ENCODE measurements at places on chromosomes 7 and 10.
A peak's percentile ranks its signal among the peaks of the same experiment; 100 is the strongest.

- H3K27me3 ChIP-seq: no peaks in the 10 kb centered on the region
- no peaks in the 10 kb centered on the region for H3K4me1 ChIP-seq
These were observed 29.0 kb upstream of the KNDC1 start for GRCh38 chr10:133131053-133131452.

DNA sequence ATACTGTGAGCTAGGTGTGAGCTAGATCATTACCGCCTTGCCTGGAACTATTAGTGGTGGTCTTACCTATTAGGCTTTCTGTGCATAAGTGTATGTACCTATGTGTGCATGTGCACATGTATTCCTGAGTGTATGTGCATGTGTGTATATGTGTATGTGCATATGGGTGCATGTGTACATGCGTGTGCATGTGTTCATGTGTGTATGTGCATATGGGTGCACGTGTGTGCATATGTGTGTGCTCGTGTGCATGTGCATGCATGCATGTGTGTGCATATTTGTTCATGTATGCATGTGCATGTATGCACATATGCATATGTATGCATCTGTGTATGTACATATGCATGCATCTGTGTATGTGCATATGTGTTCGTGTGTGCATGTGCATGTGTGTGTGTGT is 508.3 kb upstream of the ADARB2 start:
- peaks cover 2% of the 10 kb centered on the region for H3K27me3 ChIP-seq
- H3K27ac ChIP-seq: no peak overlapping the region
- DNase-seq: no peak
- H3K36me3 ChIP-seq: no peaks in the 10 kb centered on the region

- H3K4me1 ChIP-seq: no peaks in the 10 kb centered on the region
- no peak overlapping the region for H3K27ac ChIP-seq
- H3K27me3 ChIP-seq: peaks cover 6% of the 10 kb centered on the region
- DNase-seq: no peak
These were observed 43.2 kb downstream of the SH2D4B start for GRCh38 chr10:80580638-80581468.

DNA sequence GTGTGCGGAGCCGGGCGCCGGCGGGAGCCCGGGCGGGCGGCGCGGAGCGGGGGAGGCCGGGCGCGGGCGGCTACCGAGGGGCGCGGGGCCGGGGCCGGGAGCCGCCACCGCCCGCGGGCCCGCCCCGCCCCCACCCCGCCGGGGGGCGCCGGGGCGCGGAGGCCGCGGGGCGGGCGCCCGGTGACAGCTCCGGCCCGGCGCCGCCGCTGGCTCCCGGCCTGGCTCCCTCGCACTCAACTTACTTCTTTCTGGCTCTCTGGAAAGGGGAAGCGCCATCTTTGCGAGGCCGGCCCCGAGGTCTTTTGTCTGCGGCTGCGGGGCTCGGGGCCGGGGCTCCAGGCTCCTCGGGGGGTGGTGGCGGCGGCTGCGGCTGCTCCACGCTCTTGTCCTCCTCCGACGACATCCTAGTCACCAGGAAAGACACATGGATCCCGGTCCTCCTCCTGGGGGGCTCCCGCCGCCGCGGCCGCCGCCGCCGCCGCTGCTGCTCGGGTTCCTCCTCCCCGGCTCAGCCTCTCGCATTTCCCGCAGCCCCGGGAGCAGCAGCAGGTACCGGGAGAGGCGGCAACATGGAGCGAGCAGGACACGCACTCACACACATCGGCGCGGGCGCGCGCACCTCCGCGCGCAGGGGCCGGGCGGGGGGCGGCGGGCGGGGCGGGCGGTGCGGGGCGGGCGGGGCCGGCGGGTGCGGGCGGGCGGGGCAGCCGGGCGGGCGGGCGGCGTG is at the start of gene KMT2C:
Gene KMT2C (minus strand): TSS at position 620 of the 727 bp plus-strand sequence. CDS start 217 bp downstream, at position 403.
- H3K4me1 ChIP-seq: peaks cover 10% of the 10 kb centered on the region
- DNase-seq: peak; percentile 54
- no peaks in the 10 kb centered on the region for H3K27me3 ChIP-seq
- peak within 1 kb of the TSS; percentile 81 for H3K27ac ChIP-seq

DNA sequence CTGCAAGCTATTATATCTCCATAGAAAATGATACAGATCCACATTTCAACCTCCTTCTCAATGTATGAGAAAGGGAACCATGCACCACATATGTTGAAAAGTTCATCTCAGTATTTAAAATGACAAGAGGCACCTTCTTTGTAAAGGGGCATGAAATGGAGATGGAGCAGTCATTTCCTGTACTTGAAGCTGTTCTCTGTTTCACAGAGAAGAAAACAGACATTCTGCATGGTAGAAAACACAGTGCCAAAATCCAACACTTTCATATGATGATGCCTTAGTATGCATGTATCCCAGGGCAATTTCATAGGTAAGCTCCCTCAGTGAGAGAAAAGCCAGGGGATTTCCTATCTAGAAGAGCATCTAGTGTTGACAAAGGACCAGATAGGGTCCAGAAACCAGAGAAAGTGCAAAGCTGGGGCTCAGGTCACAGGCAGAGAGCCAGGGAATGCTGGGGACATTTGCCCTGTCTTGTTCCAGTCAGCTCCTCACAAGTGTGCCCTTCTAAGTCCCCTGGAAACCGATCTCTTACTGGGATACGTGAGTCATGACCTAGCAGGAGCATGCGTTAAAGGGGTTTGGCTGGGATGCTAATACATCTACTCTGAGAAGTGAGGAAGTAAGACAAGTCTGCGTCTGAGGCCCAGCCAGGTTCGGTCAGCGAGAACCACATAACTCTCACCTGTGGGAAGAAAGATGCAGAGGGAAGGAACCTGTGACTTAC is 118.7 kb downstream of the ICA1 start:
- no peak overlapping the region for H3K4me3 ChIP-seq
- peaks cover 8% of the 10 kb centered on the region for H3K4me1 ChIP-seq
- no peak for DNase-seq

DNA sequence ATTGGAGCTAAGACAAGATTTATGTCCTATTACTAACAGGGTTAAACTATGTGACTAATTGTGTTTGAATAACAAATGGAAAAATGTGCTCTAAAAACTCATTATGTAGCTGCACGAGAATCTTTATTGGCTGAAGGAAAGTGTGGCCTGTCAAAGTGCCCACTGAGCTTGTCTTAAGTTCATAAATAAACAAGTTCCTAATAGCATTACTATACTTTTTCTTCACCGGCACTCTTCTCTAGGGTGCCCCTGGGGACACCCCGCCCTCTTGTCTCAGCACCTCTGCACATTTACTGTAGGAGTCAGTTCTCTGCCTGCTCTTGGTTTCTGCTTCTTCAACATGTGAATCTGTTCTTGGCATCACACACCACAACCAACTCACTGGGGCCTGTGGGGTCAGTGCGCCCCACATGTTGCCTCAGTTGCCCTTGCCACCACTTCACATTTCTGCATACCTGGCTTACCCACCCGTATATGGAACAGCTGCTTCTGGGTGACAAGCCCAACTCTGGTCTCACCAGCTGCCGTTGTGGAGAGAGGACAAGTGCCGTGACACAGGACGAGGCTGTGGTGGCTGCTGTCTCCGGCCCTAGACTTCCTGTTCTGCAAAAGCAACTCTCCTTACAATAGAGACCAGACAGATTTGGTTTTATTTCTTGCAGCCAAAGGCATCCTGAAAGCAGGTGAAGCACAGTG is 96.3 kb upstream of the DDC start:
- H3K36me3 ChIP-seq: no peaks in the 10 kb centered on the region
- H3K27me3 ChIP-seq: peaks cover 6% of the 10 kb centered on the region
- H3K4me3 ChIP-seq: peak overlapping the region; percentile 32
- H3K27ac ChIP-seq: peak overlapping the region; percentile 27

GRCh38 chr10:101272229-101272868 is 43.1 kb upstream of the LBX1 start:
- no peaks in the 10 kb centered on the region for H3K36me3 ChIP-seq
- peaks cover 31% of the 10 kb centered on the region for H3K27me3 ChIP-seq
- H3K27ac ChIP-seq: no peak overlapping the region
- H3K4me3 ChIP-seq: no peak overlapping the region
- DNase-seq: peak; percentile 32
- H3K4me1 ChIP-seq: no peaks in the 10 kb centered on the region

DNA sequence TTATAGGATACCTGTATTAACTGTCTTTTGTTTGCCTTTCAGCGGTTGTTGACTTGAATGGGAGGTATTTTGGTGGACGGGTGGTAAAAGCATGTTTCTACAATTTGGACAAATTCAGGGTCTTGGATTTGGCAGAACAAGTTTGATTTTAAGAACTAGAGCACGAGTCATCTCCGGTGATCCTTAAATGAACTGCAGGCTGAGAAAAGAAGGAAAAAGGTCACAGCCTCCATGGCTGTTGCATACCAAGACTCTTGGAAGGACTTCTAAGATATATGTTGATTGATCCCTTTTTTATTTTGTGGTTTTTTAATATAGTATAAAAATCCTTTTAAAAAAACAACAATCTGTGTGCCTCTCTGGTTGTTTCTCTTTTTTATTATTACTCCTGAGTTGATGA is 26.6 kb downstream of the RBM17 start:
- DNase-seq: no peak
- no peak overlapping the region for H3K27ac ChIP-seq
- H3K36me3 ChIP-seq: peaks cover 57% of the 10 kb centered on the region
- H3K27me3 ChIP-seq: no peaks in the 10 kb centered on the region

- H3K4me3 ChIP-seq: no peak overlapping the region
- no peak for DNase-seq
- no peaks in the 10 kb centered on the region for H3K4me1 ChIP-seq
- H3K27ac ChIP-seq: no peak overlapping the region
- peaks cover 9% of the 10 kb centered on the region for H3K36me3 ChIP-seq
- no peaks in the 10 kb centered on the region for H3K27me3 ChIP-seq
These were observed 37.5 kb upstream of the ATXN7L1 start for GRCh38 chr7:105913947-105914346.
